ENCODE measurements at places on chromosomes 1 and 21.

DNA sequence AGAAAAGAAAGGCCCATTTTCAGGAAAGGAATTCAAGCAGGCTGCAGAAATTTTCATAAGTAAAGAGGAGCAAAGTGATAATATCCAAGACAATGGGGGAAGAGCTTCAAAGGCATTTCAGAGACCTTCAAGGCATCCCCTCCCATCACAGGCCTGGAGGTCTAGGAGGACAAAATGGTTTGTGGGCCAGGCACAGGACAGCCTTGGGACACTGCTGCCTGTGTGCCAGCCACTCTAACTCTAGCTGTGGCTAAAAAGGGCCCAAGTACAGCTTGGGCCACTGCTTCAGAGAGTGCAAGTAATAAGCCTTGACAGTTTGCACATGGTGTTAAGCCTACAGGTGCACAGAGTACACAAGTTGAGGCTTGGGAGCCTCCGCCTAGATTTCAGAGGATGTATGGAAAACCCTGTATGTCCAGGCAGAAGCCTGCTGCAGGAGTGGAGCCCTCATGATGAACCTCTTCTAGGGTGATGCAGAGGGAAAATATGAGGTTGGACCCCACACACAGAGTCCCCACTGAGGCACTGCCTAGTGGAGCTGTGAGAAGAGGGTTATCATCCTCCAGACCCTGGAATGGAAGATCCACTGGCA lies 51.8 kb upstream of the ZSWIM5 start:
- DNase-seq: no peak

DNA sequence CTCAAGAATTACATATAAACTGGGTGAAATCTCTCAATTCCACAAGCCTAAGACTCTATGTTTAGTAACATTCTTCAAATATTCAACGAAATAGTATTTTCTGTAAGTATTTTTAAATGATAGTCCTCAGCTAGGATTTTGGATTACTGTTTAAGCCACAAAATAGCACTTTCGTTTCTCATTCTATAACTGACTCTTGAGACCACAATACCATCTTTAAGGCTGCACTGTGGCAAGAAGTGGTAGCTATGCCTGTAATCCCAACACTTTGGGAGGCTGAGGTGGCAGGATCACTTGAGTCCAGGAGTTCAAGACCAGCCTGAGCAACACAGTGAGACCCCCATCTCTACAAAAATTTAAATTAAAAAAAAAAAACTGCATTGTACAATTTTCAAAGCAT lies 126.7 kb downstream of the CDC42BPA start:
- DNase-seq: no peak

DNA sequence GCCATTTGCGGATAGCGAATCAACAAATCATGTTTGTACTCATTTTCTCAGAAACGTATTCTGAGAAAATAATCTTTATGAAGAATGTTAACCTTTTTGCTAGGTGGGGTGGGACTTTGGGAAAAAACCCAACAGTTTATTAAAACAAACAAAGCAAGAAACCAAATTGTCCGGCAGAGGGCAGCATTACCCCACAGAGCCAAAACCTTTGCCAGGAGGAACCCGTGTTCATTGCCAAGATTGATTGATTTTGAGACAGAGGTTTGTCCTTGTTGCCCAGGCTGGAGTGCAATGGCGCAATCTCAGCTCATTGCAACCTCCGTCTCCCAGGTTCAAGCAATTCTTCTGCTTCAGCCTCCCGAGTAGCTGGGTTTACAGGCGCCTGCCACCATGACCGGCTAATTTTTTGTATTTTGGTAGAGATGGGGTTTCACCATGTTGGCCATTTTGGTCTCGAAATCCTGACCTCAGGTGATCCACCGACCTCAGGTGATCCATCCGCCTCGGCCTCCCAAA lies 70.8 kb upstream of the RHOU start:
- peak; percentile 84 for DNase-seq

DNA sequence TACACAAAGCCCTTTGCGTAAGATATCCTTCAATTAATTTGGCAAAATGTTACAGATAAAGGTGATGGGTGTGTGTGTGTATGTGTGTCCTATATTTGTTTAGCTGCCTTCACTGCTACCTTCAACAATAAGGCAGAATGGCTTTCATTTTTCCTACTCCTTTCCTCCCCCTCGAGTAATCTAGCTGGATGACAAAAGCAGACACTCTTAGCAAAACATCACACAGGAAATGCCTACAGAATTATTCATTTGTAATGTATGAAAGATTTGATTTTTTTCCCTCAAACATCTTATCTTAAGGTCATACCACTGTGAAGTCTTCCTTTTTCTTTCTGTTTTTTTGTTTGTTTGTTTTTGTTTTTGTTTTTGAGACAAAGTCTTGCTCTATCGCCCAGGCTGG lies 10.6 kb downstream of the PTPN22 start:
- no peak for DNase-seq

DNA sequence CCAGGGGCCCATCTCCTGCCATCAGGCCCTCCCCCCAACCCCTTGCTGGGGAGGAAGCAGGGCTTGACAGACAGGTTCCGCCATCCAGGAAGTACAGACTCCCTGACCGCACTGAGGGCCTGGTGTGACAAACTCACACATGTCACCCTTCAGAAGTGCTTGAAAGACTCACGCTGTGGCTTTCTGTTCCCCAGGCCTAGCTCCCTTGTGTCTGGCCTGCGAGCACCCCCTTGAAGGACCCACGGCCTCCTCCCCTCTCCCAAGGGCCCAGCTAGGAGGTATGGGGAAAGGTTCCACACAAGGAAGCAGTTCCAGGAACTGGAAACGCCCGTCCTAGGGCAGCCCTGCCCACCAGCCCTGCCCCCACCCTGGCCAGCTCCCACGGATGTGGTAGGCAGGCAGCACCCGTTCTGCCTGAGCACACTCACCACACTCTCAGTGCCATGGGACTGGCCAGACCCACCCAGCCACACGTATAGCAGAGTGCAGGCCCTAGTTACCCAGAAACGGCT lies 26.7 kb downstream of the SLC2A1 start:
- DNase-seq: peak; percentile 96

DNA sequence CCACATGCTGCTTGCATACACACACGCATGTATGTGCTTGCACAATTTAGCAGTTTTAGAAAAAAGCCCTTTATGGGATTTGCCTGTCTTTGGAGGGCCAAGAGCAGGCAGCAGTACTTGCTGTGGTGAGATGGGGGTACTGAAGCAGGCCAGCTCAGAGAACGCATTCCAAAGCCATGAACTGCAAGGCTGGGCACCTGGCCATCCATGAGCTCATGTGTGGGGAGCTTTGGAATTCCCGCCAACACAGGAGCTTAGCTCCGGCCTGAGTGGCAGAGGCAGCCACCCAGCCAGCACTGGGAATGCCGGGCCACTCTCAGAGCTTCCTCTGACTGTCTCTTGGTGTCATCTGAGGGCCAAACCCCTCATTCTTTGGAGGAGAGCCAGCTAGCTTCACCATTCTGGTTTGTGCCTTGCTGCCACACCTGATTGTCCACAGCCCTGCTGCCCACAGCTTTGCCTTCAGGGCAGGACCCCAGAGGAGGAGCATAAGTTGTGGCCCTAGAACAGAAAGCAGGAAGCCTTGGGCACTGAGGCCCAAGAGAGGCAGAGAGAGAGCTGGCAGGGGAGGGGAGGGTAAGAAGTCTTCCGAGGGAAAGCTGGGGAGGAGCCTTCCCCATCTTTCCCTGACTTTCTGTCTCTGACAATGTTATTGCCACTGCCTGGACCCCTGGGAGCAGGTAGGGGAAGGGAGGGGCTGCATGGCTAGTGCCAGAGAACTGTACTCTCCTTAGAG lies 92.1 kb upstream of the POU3F1 start:
- no peak for DNase-seq

DNA sequence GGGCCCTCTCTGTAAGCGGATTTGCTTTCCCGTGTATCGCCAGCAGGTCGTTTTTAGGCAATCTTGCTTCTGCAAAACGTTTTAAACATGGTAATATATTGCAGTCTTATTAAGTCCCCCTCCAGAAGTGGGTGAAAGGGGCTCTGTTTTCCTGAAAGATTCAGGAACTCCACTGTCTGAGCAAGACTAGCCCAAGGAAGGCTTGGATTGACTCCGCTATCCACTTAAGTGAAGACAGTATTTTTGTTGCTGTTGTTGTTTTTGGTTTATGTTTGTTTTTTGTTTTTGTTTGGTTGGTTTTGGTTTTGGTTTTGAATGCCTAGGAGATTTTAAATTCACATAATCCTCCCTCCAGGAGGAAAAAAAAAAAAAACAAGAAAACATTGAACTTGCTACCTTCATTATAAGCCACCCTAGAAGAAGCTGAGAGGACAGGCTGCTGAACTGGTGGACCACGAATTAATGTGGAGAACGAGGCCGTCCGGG lies 29.1 kb upstream of the NFIA start:
- DNase-seq: no peak

DNA sequence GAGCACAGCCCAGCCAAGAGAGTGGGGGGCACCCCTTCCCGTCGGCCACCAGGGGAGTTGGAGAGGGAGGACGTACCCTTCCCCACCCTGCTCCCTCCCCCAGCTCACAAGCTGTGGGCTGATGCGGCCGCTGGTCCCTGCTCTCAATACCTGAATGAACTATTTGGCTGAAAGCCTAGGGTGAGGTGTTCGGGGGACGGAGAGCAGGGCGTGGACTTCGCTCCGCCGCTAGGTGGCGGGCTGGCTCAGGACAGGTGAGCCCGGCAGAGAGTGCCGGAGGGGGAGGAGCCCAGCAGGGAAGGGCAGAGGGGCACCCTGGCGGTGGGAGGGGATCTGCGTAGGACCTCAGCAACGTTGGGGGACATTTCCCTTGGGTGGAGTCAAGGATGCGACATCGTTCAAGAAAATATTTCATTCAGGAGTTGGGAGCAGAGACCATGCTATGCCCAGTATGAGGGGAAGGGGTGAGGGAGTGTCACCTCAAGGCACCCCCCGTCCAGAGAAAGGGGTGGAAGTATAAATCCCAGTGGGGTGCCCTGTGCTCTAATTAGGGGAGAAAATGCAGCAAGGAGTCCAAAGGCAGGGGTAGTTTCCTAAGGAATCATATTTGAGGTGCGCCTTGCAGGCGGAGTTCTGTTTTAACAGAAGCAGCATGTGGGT lies 12.0 kb upstream of the RHBG start:
- peak; percentile 93 for DNase-seq

- DNase-seq: no peak
Observed at GRCh38 chr1:111571239-111571638, 48.4 kb upstream of the RAP1A start.

DNA sequence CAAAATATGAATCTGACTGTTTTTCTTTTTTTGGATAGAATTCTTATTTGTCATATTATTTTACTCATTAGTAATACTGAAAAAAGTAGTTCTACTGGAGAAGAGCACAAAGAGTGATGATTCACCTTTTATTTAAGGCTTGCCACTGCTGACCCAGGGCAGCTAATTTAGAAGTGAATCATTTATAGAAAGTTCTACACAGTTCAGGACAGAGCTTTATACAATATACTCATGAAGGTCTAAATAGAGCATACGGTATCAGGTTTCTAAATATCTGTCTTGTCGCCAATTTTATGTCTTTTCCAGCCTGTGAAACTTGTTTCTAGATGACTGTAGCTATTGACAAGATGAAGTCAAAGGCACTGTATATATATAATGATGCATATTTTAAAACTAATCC lies 25.0 kb downstream of the GIPC2 start:
- no peak for DNase-seq

GRCh38 chr1:236882678-236883077 lies 87.6 kb downstream of the MTR start:
- DNase-seq: no peak

GRCh38 chr1:113256348-113256729 lies 134.0 kb upstream of the MAGI3 start:
- DNase-seq: no peak

DNA sequence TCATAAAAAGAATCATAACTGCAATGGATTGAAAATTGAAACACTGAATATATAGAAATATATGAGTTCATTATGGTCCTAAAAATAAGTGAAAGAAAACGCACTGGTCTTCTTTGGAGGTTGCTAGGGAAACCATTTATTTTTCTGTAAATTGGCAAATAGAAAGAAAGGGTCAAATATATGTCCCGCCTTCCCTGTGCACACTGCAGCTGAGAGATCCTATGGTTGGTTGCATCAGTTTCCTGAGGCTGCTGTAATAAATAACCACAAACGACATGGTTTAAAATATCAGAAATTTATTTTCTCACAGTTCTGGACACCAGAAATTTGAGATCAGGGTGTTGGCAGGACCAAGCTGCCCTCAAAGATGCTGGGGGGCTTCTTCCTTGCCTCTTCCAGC lies 35.0 kb downstream of the CA6 start:
- no peak for DNase-seq

DNA sequence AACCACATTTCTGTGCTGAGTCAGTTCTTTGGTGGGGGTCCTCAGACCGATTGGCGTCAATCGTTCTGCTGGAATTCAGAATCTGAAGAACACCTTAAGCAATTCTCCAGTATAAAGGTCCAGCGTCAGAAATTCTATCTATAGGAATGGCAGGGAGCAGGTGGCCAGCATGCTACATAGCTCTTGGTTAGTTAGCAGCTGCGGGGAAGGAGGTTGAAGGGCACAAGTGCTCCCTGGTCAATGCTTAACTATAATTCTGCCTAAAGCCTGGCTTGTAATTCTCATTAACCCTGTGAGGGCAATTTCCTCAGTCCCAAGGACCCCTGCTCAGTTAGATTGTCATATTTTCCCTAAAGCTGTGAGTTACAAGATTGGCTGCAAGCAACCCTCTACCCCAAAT lies 54.3 kb upstream of the GALNT2 start:
- no peak for DNase-seq

DNA sequence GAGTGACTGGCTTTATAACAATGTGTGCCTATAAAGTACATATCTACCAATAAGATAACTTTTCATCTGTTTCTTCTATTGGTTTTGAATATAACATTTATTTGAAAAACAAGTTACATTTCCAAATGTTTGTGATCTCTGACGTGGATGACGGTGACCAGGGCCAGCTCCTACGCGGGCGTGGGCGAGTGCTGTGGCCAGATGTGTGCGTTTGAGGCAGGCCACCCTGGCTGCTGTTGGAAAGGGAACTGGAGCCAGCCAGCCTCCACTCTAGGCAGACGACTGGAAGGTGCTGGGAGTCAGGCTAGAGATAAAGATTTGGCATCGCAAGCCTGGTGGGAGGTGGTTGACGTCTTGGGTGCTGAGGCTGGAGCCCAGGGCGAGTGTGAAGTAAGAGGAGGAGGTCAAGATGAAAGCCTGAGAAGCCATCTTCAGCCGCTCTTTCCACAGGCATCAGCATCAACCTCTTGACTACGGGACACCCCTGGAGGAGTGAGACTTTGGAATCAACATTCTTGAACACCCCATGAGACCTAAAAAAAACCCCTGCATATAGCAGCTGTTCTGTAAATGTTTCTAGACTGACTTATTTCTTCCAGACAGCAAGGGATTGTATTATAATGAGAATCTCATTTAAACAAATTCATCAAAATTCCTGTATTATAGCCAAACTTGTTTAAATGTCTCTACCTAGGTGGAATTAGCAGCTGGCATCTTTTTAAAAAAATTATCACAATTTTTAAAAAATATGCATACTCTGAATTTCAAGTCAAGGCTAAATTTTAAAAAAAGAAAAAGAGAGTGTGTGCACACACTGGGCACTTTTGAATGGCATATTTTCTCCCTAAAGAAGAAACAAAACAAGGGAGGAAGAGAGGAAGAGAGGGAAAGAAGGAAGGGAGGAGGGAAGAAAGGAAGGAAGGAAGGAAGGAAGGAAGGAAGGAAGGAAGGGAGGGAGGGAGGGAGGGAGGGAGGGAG lies 112.5 kb upstream of the SLC44A3 start:
- DNase-seq: no peak

Data from NCI-H510A treated with DMSO at 0.1 percent for 48 hours (cell line).